Muscle of leg (tissue), 16 donors: ENCODE measurements at places on chromosomes 11 and 22.

GRCh38 chr11:66570079-66570849, 1.9 kb upstream of the CTSF start:
- no peak for DNase-seq

DNA sequence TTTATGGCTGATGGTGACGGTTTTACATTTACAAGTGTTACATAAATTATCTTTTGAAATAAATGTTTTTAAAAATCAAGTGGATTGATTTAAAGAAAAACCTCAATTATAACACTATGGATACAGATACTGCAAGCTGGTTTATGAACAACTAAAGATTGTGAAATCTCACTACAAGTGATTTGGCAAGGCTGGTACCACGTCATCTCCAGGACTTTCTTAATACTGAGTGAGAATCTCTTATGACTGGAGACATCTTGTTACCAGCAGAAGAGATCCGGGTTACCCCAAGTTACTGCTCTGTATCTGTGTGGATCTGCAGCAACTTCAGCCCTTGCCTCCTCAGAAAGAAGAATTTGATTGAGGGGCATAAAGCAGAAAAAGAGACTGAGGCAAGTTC, 452.9 kb downstream of the MN1 start:
- no peak for DNase-seq

- DNase-seq, result no peak
Observed at GRCh38 chr22:20170170-20170569, 19.3 kb upstream of the CCDC188 start.

DNA sequence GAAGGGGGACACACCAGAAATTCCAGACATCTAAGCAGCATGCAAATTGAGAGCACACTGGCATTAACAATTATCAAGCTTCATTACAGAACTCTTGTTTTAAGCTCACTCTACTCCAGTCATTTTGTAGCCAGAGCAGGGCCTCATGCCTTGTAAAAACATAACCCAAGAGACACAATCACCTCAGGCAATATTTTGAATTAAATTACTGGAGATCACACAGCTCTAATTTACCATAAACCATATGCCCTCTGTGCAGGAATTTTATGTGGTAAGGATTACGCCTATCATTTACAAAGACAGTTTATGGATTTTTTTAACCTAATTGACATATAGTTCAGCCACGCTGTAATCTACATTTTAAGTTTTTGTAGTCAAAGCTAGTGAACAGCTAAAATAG, 414.1 kb upstream of the DDI1 start:
- no peak for DNase-seq

GRCh38 chr22:36081023-36081431, 52.4 kb upstream of the RBFOX2 start:
- peak; percentile 67 for DNase-seq

- no peak for DNase-seq
Observed at GRCh38 chr11:372809-373715, 3.8 kb downstream of the B4GALNT4 start.

- DNase-seq, result no peak
Observed at GRCh38 chr11:116234989-116235568, 537.7 kb downstream of the BUD13 start.

GRCh38 chr11:129846508-129847335, 31.1 kb downstream of the TMEM45B start:
- DNase-seq, result no peak

DNA sequence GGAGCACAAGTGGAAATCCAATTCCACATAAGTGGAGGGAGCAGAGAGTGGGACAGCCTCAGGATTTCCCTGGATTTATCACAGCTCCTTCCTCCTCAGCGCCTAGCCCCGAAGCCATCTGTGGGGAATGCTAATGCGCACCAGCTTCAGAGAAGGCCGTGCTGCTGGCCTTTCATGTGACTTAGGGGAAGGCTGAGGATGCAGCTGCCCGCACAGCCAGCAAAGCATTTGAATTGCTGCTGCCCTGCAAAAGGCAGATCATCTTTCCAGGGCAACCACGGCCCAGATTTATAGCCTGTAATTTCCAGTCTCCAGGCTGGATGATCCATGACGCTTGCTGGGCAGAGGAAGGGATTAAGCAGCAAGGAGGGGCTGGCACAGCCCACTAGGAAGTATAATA, 29.9 kb downstream of the SYN3 start:
- DNase-seq, result no peak

GRCh38 chr22:42711281-42711731, 9.4 kb downstream of the A4GALT start:
- no peak for DNase-seq

- no peak for DNase-seq
Observed at GRCh38 chr11:64856382-64857227, 12.2 kb upstream of the CDC42BPG start.

- DNase-seq, result no peak
Observed at GRCh38 chr11:31001427-31001826, 368.1 kb downstream of the DCDC1 start.

DNA sequence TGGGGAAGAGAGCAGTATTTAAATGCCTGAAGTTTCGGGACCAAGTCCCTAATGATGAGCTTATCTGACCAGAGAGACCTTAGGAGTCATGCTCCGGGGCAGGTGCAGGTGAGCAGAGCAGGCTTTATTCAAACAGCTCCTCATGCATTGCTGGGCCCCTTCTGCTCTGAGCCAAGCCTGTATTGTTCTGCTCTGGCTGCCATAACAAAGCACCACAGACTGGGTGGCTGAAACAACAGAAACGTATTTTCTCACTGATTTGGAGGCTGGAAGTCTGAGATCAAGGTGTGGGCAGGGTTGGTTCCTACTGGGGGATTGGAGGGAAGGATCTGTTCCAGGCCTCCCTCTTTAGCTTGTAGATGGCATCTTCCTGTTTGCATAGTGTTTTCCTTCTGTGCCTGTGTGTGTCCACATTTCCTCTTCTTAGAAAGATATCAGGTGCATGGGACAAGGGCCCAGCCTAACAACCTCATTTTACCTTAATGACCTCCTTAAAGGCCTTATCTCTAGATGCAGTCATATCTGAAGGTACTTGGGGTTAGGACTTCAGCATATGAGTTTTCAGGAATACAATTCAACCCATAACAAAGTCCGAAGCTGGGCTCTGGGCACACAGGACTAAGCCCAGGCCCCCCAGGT, 97.1 kb upstream of the PARVA start:
- no peak for DNase-seq

DNA sequence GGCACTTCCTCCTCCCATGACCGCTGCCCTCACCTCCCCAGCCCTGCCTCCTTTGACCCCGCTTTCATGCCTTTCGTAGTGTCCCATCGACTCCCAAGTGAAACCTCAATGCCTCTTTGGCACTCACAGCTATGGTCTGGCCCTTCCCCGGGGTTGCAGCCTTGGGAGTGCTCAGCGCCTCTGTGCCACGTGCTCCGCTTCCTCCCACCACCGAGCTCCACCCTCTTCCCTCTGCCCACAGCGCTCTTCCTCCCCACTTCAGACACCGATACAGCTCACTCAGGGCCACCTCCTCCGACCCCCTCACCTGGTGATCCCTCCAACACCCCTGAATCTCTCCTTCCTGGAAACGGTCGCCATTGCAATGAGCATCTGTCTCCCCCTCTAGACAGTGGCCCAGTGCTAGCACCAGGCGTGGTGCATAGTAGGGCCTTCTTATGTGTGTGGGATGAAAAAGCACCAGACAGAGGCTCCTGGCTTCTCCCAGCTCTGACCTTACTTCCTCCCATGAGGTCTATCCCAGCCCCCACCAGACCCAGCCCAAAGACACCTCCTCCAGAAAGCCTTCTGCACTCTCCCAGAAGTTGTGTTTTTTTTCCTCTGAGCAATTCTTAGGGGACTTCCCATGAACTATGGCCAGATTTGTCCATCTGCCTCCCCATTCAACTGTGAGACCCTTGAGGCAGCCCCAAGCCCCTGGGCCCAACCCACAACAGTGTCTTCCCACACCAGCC, 16.4 kb upstream of the SCGB1A1 start:
- DNase-seq, result peak; percentile 62

GRCh38 chr11:129705341-129705740, 110.3 kb upstream of the TMEM45B start:
- no peak for DNase-seq

DNA sequence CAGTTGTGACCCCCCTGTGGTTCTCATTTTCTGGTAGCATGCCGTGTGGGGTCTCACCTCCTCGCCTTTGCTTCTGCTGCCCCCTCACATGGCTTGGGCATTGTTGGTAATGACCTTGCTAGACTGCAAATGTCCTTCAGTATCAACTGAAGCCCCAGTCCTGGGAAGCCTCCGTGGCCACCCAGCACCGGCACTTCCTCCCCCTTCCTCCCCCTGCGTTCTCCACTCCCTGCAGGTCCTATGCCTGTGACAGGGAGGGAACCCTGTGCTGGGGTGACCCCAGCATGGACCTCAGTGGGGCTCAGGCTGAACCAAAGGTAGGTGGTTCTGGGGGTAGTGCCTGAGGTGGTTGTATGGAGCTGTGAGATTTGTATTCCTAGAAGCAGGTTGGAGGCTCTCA, 5.9 kb downstream of the ST3GAL4 start:
- no peak for DNase-seq
